AG08396 (cell line): ENCODE measurements at places on chromosomes 4 and X.

GRCh38 chr4:1175635-1176229 lies 3.3 kb upstream of the SPON2 start:
- DNase-seq: no peak

GRCh38 chr4:7773401-7774180 lies 166.1 kb downstream of the AFAP1 start:
- no peak for DNase-seq

GRCh38 chrX:36974911-36975310 lies 33.3 kb upstream of the FAM47C start:
- no peak for DNase-seq

GRCh38 chr4:4413373-4413725 lies 26.4 kb downstream of the NSG1 start:
- DNase-seq: no peak

- no peak for DNase-seq
These were observed 15.8 kb downstream of the SCD5 start for GRCh38 chr4:82782626-82783345.

DNA sequence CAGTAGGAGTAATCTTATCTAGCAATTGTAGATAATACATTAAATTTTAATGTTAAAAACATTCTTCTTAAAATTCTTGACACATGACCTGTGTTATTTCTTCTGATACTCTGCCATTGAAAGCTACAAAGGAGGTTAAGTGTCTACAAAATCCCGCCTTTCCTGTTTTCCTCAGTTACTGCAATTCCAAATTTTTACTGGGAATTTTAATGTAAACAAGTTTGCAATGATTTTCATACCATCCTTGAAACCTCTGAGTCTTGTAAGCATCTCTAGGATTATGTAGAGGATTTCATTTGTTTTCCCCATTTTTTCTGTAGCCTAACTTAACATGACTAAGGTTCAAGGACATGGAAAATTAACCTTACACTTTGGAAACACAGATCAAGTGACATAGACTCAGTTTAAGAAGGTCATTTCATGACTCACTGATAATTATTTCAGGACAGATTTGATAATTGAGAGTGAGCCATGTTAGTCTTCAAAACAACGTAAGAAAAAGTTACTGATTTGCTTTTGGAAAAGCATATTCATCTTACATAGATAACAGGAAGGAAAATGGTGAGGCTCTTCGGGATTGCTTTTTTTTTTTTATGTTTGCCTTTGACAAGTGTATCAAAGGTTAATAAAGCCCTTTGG lies 39.6 kb upstream of the PDLIM5 start:
- DNase-seq: no peak

GRCh38 chrX:114774691-114775090 lies 190.8 kb downstream of the HTR2C start:
- no peak for DNase-seq

DNA sequence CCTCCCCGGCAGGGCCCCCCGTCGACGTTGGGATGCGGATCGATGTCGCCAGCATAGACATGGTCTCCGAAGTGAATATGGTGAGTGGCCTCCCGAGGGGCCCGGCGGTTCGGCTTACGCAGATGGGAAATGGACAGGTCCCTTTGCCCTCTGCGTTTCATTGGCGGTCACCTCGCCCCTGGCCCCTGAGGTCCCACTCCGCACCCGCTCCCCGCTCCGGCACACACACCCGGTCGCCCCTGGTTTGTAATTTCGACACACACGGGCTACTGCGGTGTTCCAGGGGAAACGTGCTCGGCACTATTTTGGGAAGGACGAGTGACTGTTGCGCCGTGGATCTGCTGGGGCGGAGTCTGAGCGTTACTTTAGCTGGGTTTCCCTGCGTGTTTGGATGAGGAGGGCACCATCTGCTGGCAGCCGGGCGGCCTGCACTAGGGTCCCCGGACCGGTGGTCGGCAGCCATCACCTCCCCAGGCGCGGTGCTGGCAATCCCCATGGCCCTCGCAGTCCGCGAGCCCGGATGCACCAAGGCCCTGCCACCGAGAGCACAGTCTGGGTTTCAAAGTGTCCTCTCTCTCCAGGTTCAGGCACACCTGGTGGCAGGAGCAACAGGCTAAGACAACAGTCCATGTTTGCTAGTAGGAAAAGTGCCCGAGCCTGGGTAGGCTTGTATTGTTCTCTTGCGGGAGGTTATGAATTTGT lies 1.2 kb downstream of the GABRB1 start:
- peak; percentile 66 for DNase-seq

DNA sequence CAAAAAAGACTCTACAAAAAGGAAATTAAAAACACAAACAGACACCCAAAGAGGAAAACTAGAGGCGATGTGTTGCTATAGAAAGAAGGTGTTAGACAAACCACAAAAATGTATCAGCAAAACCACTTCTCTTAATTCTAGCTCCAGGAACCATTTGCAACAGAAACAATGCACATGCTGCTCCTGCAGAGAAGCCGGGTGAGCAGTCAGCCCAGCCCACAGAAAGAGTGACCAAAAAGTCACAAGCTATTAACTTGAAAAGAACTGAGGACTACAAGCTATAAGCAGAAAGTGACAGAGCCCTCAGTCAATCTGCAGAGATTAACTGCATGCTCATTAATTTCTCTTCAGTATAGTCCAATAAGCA lies 96.2 kb upstream of the KLHL13 start:
- no peak for DNase-seq

GRCh38 chr4:109276482-109277095 lies 25.9 kb downstream of the COL25A1 start:
- no peak for DNase-seq

DNA sequence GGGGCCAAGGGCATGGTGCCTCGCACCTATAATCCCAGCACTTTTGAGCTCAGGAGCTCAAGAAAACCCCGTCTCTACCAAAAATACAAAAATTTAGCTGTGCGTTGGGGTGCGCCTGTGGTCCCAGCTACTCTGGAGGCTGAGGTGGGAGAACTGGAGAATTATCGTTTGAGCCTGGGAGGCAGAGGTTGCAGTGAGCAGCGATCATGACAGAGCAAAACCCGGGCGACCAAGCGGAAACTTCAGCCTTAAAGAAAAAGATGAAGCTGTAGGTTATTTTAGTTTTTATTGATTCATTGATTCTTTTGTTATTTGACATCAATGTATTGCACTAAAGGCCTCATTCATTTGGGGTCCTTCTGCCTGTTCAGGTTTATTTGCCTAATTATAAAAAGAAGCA lies 5.4 kb downstream of the TMPRSS11F start:
- DNase-seq: no peak

DNA sequence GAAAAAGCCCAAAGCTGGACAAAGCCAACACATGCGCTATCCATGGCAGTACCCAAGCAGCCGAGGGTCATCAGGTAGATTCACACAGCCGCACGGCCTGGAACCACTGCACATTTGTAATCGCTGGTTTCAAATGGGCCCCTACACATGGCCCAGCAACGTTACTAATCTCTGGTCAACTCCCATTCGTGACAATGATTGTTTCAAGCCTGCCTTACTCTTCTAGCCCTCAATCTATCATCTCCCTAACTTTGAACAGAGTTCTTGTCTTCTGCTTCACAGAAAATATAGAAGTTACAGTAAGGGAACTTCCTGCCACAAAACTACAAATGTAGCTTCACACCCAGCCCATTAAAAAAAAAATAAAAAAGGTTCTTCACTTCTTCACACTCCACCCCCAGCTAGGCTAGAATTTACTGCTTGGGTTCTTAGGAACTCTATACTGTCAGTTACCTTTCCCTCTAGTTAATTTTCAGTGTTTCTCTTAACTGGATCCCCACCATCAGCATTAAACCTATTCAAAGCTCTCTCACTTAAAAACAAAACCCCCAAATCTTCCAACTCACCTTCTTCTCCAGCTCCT lies 24.2 kb downstream of the CASP3 start:
- no peak for DNase-seq

DNA sequence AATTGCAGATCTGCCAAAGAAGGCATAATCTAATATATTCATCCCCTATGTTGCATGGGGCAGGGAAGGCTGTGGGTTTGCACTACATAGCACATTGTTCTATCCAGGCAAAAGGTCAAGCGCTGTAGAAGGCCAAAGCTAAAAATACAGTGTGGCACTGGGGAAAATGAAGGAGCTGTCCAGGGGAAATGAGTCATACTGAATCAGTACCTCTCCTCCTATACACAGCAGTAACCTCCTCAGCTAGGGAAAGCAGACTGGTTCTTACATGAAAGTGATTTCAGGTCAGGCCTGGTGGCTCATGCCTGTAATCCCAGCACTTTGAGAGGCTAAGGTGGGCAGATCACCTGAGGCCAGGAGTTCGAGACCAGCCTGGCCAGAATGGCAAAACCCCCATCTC lies 31.0 kb upstream of the SLC25A4 start:
- DNase-seq: peak; percentile 86

GRCh38 chrX:37425370-37425769 lies 76.2 kb downstream of the PRRG1 start:
- DNase-seq: no peak

DNA sequence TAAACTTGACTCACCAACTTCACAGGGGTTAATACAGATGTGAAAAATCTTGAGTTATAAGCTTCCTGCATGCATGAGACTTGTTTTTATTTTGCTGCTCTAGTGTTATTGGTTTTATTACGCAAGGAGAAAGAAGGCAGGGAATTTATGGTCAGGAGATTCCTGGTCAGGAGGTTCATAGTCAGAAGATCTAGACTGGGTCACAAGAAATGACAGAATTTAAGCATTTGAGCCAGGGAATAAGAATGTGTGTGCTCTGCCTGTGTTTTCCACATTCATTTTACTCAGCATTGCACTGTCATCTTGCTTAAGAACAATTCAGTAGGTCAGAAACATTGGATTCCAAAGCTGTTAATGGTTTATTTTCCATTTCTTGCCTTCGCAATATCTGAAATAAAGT lies 2522.1 kb downstream of the ARAP2 start:
- DNase-seq: no peak

- peak; percentile 13 for DNase-seq
These were observed 163.9 kb upstream of the SLC7A11 start for GRCh38 chr4:138405934-138406567.

- no peak for DNase-seq
These were observed 190.2 kb downstream of the DCLK2 start for GRCh38 chr4:150268444-150268843.

DNA sequence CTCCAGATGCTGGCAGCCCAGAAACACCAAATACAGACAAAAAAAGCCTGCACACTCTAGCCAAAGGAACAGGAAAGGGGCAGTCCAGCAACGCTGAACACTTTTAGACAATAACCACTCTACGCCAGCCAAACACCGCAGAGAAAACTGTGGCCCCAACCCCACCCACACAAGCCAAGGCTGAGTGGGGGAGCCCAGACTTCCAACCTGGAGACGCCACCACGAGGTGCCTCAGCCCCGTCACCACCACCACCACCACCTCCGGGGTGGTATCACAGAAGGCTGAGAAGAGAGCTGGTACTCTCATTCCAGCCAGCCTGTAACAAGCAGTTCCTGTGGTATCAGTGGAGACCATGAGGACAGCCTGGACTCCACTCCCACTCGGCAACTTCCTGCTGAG lies 22.8 kb downstream of the MEPE start:
- no peak for DNase-seq

- no peak for DNase-seq
These were observed 62.1 kb downstream of the PSAPL1 start for GRCh38 chr4:7372673-7373072.

GRCh38 chr4:104416725-104417356 lies 77.9 kb downstream of the CXXC4 start:
- no peak for DNase-seq

DNA sequence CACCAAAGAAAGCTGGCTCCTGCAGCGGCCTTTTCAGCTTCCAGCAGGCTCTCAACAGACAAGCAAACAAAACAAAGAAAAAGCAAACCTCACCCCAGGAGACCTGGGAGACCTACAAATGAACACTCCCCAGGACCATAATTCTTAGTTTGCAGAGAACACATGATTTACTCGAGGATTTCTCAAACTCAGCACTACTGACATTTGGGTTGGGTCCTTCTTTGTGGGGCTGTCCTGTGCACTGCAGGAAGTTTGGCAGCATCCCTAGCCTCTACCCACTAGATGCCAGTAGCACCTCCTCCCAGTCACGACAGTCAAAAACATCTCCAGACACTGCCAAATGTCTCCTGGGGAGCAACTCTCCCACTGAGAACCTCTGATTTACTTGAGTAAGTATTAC lies 21.9 kb downstream of the APOO start:
- no peak for DNase-seq

DNA sequence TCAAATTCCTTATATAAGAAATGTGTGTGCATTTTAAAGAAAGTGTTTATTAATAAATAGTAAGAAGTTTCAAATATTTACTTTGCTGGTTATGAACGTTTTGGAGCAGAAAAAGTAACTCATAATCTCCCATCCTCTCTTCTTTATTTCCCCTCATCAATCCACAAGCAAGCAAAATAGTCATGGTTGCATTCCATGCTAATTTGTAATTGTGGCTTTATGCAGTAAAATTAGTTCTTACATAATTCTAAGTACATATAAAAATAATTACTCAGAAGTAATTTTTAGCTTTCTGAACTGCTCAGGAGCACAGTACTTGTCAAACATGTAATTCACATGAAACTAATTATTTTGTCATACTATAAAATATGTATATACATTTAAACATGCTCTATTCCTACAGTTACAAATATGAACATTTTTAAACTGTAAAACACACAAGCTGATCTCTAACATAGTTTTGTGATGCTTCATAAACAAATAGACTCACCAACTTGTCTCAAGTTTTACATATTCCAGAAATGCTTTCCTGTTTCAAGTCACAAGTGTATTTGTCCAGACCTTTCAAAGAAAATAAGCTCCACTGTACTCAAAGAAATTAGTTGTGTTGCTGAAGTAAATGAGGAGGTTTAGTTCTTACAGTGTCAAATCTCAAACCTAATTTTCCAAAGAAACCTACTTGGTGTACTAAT lies 218.9 kb downstream of the PABPC4L start:
- DNase-seq: peak; percentile 3

DNA sequence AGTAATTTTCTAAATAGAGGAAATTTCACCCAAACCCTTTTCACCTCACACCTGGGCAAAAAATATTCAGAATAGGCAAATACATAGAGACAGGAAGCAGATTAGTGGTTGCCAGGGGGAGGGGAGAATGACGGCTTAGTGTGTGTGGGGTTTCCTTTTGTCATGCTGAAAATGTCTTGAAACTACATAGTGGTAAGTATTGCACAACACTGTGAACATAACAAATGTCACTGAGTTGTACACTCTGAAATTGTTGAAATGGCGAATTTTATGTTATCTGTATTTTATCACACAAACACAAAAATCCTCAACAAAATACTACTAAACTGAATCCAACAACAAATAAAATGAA lies 60.7 kb upstream of the PLAC1 start:
- no peak for DNase-seq
